ENCODE measurements at places on chromosomes 2 and 18.

GRCh38 chr2:73652348-73652747 lies 10.1 kb upstream of the NAT8 start:
- no peak for DNase-seq

DNA sequence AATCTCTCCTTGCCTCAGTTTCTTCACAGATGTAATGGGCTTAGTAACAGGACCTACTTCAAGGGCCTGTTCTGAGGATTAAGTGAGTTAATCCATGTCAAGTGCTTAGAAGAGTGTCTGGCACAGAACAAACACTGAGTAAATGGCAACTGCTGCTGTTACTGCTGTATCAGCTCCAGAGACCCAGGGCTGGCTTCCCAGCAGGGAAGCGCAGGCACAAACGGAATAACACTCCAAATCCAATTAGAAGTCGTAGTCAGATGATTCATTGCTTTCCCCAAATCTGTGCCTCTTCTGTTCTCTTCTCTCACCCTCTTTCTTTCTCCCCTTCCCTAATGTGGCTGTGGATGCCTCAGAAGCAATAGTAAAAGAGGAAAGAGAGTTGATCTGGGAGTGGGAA lies 101.1 kb upstream of the FZD7 start:
- DNase-seq, result no peak

GRCh38 chr2:236352761-236353593 lies 88.8 kb upstream of the ASB18 start:
- no peak for DNase-seq

- no peak for DNase-seq
Measured at GRCh38 chr2:217291259-217291658, 431.4 kb upstream of the TNP1 start.

DNA sequence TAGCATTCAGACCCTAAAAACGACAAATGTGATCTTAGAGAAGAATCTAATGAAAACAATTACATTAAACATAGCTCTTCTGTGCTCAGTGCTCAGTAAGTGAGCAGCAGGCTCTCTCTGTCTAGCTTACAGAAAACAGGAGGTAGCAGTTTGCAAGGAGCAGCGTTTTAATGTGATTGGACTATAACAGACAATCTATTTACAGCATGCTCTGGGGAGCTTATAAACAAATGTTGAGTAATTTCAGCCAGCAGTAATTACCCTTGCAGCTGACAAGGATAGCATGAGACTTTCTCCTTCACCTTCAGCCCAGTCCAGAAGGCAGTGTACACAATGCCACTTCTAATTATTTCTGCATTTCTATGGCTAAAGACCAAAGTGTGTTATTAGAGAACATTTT lies 270.4 kb downstream of the FIGN start:
- DNase-seq, result no peak

GRCh38 chr2:152453129-152453911 lies 118.3 kb downstream of the FMNL2 start:
- no peak for DNase-seq

DNA sequence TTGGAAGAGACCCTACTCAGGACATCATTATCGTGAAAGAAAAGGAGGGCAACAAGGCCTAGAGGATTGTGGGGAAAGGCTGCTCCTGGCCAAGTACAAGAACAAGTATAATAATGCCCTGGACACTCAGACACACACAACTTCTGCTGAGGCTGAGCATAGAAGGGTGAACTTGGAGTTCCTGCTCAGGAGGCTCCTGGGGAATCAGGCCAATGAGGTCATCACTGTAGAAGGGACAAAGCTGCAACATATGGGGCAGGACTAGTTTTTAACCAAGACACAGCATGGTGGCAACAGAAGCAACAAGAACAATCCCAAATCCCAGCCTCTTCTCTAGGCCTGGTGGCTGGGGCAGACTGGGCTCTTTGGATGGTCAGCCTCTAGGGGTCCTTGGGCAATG lies 102.6 kb downstream of the POLR1A start:
- no peak for DNase-seq

Data from stimulated activated CD8-positive, alpha-beta memory T cell treated with anti-CD3 and anti-CD28 coated beads, Interleukin-2, amount 100 ng/mL, for 48 hours (primary cell).